Mesothelial cell of epicardium (in vitro differentiated cells): ENCODE measurements at places on chromosomes 16 and 17.

- peaks cover 31% of the 10 kb centered on the region for H3K4me1 ChIP-seq
- peaks cover 3% of the 10 kb centered on the region for H3K36me3 ChIP-seq
- DNase-seq: no peak
- no peaks in the 10 kb centered on the region for H3K27me3 ChIP-seq
- no peak overlapping the region for H3K4me3 ChIP-seq
- H3K27ac ChIP-seq: peak overlapping the region; percentile 90
Measured at GRCh38 chr17:49741009-49741691, 22.8 kb downstream of the FAM117A start.

DNA sequence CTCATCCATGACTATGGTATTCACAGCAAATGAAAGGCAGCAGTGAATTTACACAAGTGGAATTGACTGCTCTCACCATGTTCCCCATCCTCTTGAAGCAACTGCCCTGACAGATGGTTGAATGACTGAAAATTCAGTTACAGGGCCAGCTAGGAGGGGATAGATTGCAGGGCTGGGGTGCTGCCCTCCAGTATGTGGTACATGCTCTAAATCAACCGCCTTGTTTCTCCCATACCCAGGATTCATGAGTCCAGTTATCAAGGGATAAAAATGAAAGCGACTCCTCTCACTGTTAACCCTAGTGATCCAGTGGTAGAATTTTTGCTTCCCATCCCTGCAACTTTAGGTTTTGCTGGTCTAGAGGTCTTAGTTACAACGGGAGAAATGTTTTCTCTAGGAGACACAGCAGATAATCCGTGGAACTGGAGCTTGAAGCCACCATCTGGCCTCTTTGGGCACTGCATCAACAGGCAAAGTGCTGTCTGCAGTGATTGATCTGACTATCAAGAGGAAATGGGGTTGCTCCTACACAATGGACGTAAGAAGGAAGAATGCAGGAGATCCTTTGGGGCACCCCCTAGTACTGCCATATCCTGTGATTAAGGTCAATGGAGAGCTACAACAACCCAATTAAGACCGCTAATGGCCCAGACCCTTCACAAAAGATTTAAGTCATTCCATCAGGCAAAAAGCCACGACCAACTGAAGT, 32.0 kb downstream of the SCPEP1 start:
- peaks cover 3% of the 10 kb centered on the region for H3K36me3 ChIP-seq
- DNase-seq: no peak
- H3K27ac ChIP-seq: no peak overlapping the region
- no peaks in the 10 kb centered on the region for H3K27me3 ChIP-seq

- peak overlapping the region; percentile 50 for H3K27ac ChIP-seq
- H3K36me3 ChIP-seq: no peaks in the 10 kb centered on the region
- peaks cover 10% of the 10 kb centered on the region for H3K4me1 ChIP-seq
- H3K4me3 ChIP-seq: no peak overlapping the region
Measured at GRCh38 chr17:49920030-49920769, 48.8 kb upstream of the DLX4 start.

DNA sequence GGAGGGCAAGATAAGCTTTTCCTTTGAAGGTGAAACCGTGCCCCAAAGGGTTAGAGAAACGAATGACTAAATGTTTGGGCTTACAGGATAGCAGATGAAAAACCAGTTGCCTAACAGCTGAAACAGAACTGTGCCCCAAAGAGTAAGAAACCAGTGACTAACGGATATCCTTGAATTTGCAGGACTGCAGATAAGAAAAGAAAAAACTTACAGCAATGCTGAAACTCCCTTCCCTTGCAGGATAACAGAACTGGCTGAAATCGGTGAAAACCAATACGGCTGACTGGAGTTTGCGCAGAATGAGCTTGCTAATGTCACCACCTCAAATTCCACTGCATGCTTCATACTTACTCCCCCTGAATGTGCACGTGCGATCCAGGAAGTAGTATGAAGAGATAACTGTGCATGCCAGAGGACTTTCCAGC, 175.2 kb upstream of the NLRP1 start:
- peaks cover 44% of the 10 kb centered on the region for H3K27me3 ChIP-seq
- no peak for DNase-seq
- H3K27ac ChIP-seq: no peak overlapping the region
- no peak overlapping the region for H3K4me3 ChIP-seq
- H3K36me3 ChIP-seq: no peaks in the 10 kb centered on the region
- no peaks in the 10 kb centered on the region for H3K4me1 ChIP-seq

GRCh38 chr17:50612281-50612680, 22.4 kb upstream of the ABCC3 start:
- no peak overlapping the region for H3K27ac ChIP-seq
- H3K27me3 ChIP-seq: peaks cover 1% of the 10 kb centered on the region
- no peaks in the 10 kb centered on the region for H3K36me3 ChIP-seq
- no peak overlapping the region for H3K4me3 ChIP-seq
- no peak for DNase-seq

GRCh38 chr17:38926293-38927070, 1.1 kb downstream of the LASP1NB start:
- no peaks in the 10 kb centered on the region for H3K36me3 ChIP-seq
- H3K27me3 ChIP-seq: no peaks in the 10 kb centered on the region
- H3K4me1 ChIP-seq: peaks cover 21% of the 10 kb centered on the region
- H3K4me3 ChIP-seq: no peak overlapping the region

DNA sequence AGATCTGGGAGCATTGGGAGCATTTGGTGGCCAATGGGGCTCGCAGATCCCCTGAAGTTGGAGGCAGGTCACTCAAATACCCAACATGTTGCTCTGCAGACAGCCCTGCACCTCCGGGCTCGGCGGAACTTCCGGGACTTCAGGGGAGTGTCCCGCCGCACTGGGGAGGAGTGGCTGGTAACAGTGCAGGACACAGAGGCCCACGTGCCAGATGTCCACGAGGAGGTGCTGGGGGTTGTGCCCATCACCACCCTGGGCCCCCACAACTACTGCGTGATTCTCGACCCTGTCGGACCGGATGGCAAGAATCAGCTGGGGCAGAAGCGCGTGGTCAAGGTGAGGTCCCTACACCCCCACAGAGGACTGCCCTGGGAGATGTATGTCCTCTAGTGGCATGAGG, 16.4 kb downstream of the MVP start:
- DNase-seq: no peak
- H3K36me3 ChIP-seq: no peaks in the 10 kb centered on the region
- H3K27me3 ChIP-seq: no peaks in the 10 kb centered on the region

GRCh38 chr17:67716405-67716798, 1.3 kb upstream of the NOL11 start:
- H3K4me3 ChIP-seq: no peak overlapping the region
- peaks cover 4% of the 10 kb centered on the region for H3K36me3 ChIP-seq
- no peak for DNase-seq
- H3K27me3 ChIP-seq: no peaks in the 10 kb centered on the region

- peaks cover 18% of the 10 kb centered on the region for H3K36me3 ChIP-seq
- no peaks in the 10 kb centered on the region for H3K27me3 ChIP-seq
- no peaks in the 10 kb centered on the region for H3K4me1 ChIP-seq
- DNase-seq: no peak
Measured at GRCh38 chr16:47672475-47672874, 211.3 kb downstream of the PHKB start.

DNA sequence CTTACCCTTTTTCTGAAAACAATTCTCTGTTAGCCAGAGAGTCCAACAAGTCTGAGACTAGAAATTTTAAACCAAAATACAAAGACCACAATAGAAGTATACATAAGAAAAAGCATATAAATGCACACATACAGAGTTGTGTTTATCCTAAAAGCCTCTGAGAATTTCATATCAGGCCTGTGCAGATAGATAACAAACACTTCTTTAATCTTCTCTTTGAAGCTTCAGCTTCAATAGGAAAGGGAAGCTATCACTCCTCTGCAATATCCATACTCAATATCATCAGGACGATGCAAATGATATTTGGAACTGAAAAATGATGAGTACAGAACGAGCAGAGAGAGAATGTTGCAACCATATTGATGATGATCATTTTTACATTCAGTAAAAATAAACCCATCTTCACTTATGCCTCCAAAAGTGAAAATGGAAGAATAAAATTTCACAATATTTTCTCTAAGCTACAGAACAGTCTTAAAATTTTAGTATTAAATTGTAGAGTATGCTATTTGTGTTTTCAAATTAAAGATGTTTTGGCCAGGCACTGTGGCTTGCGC, 61.6 kb downstream of the SKAP1 start:
- no peak for DNase-seq
- peaks cover 2% of the 10 kb centered on the region for H3K4me1 ChIP-seq
- H3K4me3 ChIP-seq: no peak overlapping the region

DNA sequence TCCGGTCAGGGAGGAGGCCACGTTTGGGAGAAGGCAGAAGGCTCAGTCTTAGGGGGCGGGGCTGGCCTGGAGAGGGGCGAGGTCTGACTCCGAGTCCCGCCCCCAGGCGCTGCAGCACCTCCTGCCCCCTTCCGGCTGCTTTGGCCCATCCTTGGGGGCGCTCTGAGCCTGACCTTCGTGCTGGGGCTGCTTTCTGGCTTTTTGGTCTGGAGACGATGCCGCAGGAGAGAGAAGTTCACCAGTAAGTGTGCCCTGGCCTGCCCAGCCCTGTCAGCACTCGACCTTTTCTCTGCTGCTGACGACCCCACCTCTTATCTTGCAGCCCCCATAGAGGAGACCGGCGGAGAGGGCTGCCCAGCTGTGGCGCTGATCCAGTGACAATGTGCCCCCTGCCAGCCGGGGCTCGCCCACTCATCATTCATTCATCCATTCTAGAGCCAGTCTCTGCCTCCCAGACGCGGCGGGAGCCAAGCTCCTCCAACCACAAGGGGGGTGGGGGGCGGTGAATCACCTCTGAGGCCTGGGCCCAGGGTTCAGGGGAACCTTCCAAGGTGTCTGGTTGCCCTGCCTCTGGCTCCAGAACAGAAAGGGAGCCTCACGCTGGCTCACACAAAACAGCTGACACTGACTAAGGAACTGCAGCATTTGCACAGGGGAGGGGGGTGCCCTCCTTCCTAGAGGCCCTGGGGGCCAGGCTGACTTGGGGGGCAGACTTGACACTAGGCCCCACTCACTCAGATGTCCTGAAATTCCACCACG, 1.5 kb downstream of the TNFRSF12A start:
- H3K4me1 ChIP-seq: peaks cover 46% of the 10 kb centered on the region
- peak overlapping the region; percentile 99 for H3K27ac ChIP-seq
- peaks cover 6% of the 10 kb centered on the region for H3K36me3 ChIP-seq
